ENCODE measurements at places on chromosomes 6 and 20.

DNA sequence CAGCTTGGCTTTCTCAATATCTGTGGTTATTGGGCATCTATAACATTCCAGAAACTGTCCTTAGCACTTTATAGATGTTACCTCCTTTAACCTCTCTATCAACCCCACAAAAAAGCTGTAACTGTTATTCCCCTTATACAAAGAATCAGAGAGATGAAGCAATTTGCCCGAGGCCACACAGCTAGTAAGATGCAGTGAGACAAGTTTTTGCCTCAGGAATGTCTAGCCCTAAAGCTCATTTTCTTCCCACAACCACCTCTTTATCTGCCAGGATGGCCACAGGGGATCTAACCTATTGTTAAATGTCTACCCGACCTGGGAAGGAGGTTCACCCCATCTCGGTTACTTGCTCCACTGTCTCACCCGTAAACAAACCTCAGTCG lies 31.9 kb upstream of the TCP11 start:
- DNase-seq = no peak

DNA sequence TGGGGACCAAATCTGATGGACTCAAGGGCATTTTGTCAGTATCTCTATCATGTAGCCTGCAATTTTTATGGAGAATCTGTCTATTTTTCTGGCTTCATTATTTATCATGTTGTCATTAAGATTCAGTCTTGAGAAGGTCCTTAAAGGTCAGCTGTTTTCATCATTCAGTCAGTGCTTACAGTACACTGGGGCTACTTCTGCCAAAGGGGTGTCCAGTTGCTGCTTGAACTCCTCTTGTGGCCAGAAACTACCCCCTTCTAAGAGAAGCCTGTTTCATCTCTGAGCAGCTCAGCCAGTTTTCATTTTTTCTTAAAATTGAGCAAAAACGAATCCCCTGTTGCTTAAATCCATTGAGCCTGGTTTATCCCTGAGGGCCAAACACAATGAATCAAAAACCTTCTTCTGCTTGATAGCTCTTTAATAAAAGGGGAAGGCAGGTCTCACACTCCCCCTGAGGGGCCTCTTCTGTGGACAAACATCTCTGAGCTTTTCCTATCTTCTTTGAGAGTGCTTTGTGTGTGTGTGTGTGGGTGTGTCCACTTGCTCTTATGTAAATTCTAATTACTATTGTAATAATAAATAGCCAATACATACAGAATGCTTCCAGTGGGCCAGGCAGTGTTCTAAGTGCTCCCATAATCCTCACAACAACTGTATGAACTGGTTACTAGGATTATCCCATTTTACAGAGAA lies 172.2 kb downstream of the PLCB1 start:
- peak; percentile 56 for DNase-seq

GRCh38 chr6:157800420-157801237 lies 22.4 kb upstream of the SNX9 start:
- no peak for DNase-seq

- DNase-seq = no peak
Measured at GRCh38 chr6:18507561-18507960, 120.4 kb downstream of the RNF144B start.

DNA sequence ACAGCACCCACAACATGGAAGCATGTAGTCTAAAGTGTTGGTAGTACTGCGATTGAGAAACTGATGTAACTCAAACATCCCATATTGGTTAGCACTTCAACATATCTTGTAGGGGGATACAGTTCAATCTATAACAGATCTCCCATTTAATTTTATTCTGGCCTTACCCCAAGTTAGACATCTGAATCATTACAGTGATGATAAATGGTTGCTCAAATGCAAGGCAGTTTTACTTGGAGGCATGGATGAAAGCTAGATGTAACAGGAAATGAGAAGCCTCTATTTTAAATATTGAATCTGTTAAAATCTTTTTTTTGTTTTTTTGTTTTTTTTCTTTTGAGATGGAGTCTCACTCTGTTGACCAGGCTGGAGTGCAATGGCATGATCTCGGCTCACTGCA lies 44.2 kb upstream of the FAM50B start:
- no peak for DNase-seq
